ENCODE measurements at places on chromosomes 7 and 10. TPM values are rescaled to one million over a fixed set of nuclear protein-coding genes. Genes with fewer than 3 reads are reported as not detected.
A peak's percentile ranks its signal among the peaks of the same experiment; 100 is the strongest.

The CALML3 gene
- 0.11 TPM for total RNA-seq

The ZNF365 gene
- total RNA-seq = 0.80 TPM

DNA sequence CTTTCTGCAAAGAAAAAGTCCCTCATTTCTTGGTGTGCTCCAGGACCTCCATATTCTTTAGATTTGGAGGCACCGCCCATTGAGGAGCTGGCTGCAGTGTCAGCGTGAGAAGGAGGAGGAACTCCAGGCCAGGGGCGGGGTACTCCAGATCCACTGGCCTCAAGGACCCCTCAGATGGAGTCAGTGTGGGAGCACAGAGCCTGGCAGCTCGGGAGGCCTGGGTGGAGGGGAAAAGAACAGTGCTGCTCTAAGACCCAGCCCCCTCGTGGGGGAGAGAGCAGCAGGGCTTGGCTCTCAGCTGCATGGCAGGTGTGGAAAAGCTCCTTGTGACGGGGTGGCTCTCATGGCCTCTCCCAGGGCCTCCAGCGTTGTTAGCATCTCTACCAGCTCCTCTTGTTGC, 70.5 kb downstream of the ITGB1 start:
- no peak overlapping the region for H3K27ac ChIP-seq
- no peak overlapping the region for H3K4me3 ChIP-seq
- H3K27me3 ChIP-seq = no peaks in the 10 kb centered on the region
- no peaks in the 10 kb centered on the region for H3K36me3 ChIP-seq
- H3K4me1 ChIP-seq = no peaks in the 10 kb centered on the region

DNA sequence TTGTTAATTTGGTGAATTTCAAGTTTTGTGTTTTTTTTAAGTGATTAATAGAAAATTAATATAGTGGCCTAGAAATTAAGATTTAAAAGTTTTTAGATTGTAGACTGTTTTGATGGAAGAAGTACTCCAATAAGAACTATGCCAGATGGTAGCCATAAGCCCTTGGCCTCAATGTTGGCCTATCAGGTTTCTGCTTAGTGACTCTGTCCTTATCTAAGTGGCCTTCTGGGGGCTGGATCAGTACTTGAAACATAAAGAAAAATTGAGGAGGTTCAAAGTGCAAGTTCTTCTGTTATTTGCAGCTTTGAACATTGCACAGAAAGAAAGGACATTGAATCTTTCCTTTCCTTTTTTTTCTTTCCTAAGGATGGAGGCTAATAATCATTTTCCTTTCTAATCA, 9.9 kb downstream of the CCDC126 start:
- H3K36me3 ChIP-seq = no peaks in the 10 kb centered on the region
- H3K27me3 ChIP-seq = no peaks in the 10 kb centered on the region
- no peak for DNase-seq
- no peak overlapping the region for H3K4me3 ChIP-seq
- no peak overlapping the region for H3K27ac ChIP-seq

- no peaks in the 10 kb centered on the region for H3K27me3 ChIP-seq
- peak; percentile 92 for DNase-seq
- no peaks in the 10 kb centered on the region for H3K36me3 ChIP-seq
- peak overlapping the region; percentile 45 for H3K4me3 ChIP-seq
- peaks cover 1% of the 10 kb centered on the region for H3K4me1 ChIP-seq
Measured at GRCh38 chr10:63267414-63268148, 134.5 kb downstream of the NRBF2 start.

DNA sequence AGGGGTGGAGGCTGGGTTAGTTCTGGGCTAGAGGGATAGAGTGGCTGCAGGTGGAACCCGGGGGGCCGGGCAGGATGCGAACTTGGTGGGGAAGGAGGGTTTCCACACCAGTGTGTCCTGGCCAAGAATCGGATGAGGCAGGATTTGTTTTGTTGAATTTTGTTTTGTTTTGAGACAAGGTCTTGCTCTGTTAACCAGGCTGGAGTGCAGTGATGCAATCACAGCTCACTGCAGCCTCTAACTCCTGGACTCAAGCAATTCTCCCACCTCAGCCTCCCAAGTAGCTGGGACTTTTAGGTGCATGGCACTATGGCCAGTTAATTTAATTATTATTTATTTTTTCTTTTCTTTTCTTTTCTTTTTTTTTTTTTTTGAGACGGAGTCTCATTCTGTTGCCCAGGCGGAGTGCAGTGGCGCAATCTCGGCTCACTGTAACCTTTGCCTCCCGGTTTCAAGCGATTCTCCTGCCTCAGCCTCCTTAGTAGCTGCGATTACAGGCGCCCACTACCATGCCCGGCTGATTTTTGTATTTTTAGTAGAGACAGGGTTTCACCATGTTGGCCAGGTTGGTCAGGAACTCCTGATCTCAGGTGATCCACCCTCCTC, 13.0 kb upstream of the PPP1R35 start:
- peak overlapping the region; percentile 90 for H3K27ac ChIP-seq
- no peak for DNase-seq
- no peaks in the 10 kb centered on the region for H3K4me1 ChIP-seq

DNA sequence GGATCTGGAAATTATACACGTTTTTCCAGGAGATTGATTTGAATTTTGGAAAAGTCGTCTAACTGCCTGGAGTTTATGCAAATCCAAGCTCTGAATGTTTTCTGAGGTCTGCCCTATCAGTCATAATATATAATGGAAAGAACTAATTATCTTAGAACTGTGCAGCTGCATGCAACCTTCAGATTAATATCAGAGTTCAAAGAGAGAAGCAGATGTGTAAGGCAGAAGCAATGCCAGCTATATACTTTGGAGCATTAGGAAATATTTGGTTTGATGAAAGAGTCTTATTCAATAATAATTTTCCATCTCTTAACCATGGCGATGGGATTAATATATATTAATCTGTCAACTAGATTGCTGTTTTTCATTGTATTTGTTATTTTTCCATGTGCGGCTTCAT, 500.9 kb downstream of the NEBL start:
- no peak overlapping the region for H3K27ac ChIP-seq
- H3K4me3 ChIP-seq = no peak overlapping the region
- no peaks in the 10 kb centered on the region for H3K4me1 ChIP-seq
- DNase-seq = no peak
- no peaks in the 10 kb centered on the region for H3K36me3 ChIP-seq

GRCh38 chr10:101304316-101304715, 49.6 kb upstream of the BTRC start:
- H3K36me3 ChIP-seq = no peaks in the 10 kb centered on the region
- H3K27me3 ChIP-seq = peaks cover 2% of the 10 kb centered on the region

- no peak overlapping the region for H3K4me3 ChIP-seq
- H3K27me3 ChIP-seq = no peaks in the 10 kb centered on the region
- H3K27ac ChIP-seq = no peak overlapping the region
- H3K4me1 ChIP-seq = no peaks in the 10 kb centered on the region
Measured at GRCh38 chr7:4479367-4480039, 202.6 kb upstream of the FOXK1 start.

DNA sequence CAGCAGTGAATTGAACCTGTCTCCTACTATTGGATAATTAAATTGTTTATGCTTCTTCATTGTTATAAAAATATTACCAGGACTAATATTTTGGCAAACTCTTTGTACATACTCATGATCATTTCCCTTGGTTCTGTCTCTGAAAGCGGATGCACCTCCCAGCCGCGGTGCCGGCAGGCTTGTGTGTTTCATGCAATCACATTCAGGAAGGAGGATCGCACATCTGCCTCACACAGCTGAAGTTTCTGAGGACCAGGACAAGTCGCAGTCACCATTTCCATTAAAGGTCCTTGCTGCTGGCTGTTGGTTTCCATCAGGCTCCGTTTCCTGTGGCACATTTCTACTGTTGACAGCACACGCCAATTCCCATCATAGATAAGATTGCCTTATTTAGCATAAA, 117.8 kb upstream of the SHH start:
- no peak overlapping the region for H3K4me3 ChIP-seq
- H3K27me3 ChIP-seq = no peaks in the 10 kb centered on the region
- H3K4me1 ChIP-seq = no peaks in the 10 kb centered on the region
- no peak for DNase-seq
- H3K36me3 ChIP-seq = no peaks in the 10 kb centered on the region
- no peak overlapping the region for H3K27ac ChIP-seq

The VWDE gene
- 0.68 TPM for total RNA-seq

DNA sequence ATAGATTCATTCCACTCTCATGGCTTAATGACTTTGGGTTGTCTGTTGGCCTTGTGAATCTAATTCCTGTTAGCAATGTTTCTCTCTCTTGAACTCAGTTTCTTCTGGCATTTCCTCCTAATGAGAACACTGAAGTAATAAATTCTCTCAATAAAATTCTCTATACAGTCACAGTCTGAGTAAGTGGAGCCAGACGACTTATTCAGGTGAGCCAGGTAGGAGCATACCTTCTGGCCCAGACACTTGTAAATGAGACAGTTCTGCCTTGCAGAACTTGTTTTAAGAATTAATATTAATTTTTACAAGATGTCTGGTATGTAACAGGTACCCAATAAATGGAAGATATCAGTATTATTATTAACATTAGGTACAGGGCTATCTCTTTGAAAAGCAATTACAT, 28.6 kb upstream of the AGR2 start:
- DNase-seq = no peak
- no peaks in the 10 kb centered on the region for H3K4me1 ChIP-seq
- H3K4me3 ChIP-seq = no peak overlapping the region
- no peak overlapping the region for H3K27ac ChIP-seq

DNA sequence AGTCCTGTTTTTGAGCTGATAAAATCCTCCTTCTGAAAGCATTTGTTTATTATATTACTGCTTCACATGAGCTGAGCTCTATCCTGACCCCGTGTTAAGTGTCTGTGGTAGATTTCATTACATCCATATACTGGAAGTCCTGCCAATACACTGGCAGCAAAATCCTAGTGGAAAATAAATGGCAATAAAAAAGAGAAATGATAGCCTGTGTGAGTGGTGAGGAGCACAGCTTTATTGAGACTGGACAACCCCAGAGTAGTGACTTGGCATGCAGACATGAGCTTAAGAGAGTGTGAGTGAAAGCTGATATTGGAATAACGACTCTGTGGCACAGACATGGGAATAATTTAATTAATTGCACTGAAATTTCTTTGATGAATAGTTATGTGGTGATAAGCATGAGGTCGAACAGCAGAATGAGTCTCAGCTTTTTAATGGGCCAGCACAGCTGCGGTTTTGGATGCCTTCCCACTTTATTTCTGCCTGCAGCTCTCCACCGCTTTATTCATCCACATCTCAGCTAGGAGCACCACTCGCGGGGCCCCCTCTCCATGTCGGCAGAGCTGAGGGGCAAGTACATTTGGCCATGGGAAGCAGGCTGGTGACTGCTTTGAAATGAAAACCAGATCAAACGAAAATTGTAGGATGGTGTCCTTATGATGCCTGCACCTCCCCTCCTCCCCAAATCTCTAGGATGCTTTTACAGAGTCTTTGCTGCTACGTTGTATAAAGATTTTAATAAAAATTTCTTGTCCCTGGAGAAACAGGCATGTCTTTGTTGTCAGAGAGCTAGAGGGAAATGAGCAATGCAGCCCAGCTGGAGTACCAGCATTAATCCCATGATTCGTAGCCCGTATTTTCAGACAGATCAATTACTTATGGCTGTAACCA, 494.3 kb downstream of the AUTS2 start:
- no peak overlapping the region for H3K27ac ChIP-seq
- DNase-seq = peak; percentile 90
- no peak overlapping the region for H3K4me3 ChIP-seq
- H3K4me1 ChIP-seq = peaks cover 14% of the 10 kb centered on the region
- H3K27me3 ChIP-seq = no peaks in the 10 kb centered on the region

DNA sequence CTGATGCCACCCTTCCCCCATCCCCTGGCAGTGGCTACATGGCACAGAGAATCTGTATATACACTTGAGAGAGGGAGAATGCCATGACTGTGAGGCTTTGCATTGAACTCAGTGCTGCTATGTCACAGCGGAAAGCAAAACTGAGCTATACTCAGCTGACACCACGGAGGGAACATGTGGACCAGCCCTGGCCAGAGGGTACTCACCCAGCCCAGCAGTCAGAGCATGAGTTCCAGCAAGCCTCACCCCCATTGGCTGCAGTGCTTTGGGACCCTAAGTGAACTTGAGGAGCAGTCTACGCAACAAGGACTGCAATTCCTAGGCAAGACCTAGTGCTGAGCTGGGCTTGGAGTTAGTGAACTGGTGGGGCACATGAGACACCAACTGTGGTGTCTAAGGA, 10.3 kb upstream of the AOC1 start:
- H3K4me1 ChIP-seq = peaks cover 13% of the 10 kb centered on the region
- H3K36me3 ChIP-seq = no peaks in the 10 kb centered on the region
- H3K27ac ChIP-seq = no peak overlapping the region
- H3K27me3 ChIP-seq = no peaks in the 10 kb centered on the region
- no peak for DNase-seq
- no peak overlapping the region for H3K4me3 ChIP-seq

DNA sequence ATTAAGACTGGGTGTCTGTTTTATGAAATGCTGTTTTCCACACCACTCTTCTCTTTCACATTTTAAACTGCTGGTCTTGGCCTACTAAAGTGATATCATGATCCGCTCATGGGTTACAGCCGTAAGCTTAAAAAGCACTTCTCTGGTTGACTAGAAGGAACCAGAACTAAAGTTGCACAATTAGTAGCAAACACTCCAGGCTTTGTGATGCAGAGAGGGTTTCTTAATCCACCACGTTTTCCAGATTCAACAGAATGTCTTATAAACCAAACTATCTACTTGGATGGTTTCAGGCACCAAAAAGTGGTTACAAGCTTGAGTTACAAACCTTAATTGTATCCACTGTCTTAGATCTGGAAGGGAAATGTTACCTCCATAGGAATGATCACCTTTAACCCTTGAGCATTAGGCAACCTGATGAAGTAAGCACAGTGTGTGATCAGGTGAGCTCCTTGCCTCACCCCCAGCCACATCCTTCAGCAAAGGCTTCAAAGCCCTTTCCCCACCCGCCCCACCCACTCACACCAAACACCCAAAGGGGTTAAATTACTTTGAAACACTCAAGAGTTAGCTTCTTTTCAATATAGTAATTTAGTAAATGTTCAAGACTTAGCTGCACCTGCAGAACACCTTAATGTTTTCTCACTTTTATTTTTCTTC, 3.5 kb downstream of the ELMO1 start:
- peaks cover 4% of the 10 kb centered on the region for H3K36me3 ChIP-seq
- H3K4me3 ChIP-seq = no peak overlapping the region
- H3K4me1 ChIP-seq = peaks cover 9% of the 10 kb centered on the region
- H3K27ac ChIP-seq = no peak overlapping the region
- DNase-seq = no peak

- H3K36me3 ChIP-seq = no peaks in the 10 kb centered on the region
- H3K27ac ChIP-seq = no peak overlapping the region
- H3K4me3 ChIP-seq = no peak overlapping the region
- H3K4me1 ChIP-seq = no peaks in the 10 kb centered on the region
Measured at GRCh38 chr7:76108540-76109233, 60.8 kb downstream of the MDH2 start.

Measured in lung (tissue), 17 donors.